ENCODE measurements at places on chromosomes 2 and 18.
A peak's percentile ranks its signal among the peaks of the same experiment; 100 is the strongest.

DNA sequence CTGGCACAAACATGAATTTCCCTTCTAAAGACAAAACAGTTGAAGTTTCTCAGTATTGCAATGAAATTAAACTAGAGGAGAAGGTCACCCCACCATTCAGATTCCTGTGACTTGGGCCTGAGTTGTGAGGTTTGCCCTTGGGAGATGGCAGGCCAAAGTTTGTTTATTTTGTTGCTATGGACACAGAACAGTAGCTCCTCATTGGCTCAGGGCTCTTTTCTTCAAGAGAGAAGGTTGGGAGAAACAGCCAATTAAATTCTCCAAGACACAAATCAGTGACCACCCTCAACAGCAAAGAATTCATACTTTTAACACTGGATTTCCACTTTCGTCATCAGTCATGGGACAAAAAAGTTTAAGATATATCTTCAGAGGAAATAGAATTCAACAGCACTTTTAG lies at the start of gene FLACC1:
TSS of gene FLACC1 (minus strand) at position 125 of the 400 bp plus-strand sequence. CDS start 5,941 bp downstream, outside the sequence.
- H3K27me3 ChIP-seq: no peaks in the 10 kb centered on the region
- no peak within 1 kb of the TSS for H3K4me3 ChIP-seq
- no peak for DNase-seq
- H3K4me1 ChIP-seq: peaks cover 5% of the 10 kb centered on the region
- H3K27ac ChIP-seq: peak within 1 kb of the TSS; percentile 79

GRCh38 chr2:236646441-236646840 lies 76.8 kb downstream of the ACKR3 start:
- peaks cover 7% of the 10 kb centered on the region for H3K36me3 ChIP-seq
- H3K4me3 ChIP-seq: no peak overlapping the region
- DNase-seq: no peak
- no peaks in the 10 kb centered on the region for H3K27me3 ChIP-seq

DNA sequence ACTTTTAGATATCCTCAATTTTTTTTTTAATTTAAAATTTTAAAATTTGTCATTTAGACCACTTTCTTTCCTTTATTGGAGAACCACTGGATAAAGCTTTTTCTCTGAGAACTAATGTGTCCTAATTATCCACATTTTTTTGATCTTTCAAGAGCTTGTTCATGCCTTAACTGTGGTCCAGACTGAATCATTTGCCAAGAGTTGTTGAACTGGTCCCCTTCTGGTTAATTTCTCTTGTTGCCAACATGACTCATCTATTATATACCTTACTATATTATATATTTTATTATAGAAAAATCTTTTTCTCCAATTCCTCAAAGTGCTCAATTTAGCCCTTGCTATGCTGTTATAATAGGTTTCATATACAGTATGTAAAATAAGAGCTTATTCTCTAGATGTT lies 53.1 kb upstream of the TMEM87B start:
- no peaks in the 10 kb centered on the region for H3K27me3 ChIP-seq
- DNase-seq: no peak
- H3K4me1 ChIP-seq: peaks cover 8% of the 10 kb centered on the region
- no peak overlapping the region for H3K27ac ChIP-seq

GRCh38 chr2:138279871-138280270 lies 221.7 kb upstream of the SPOPL start:
- no peaks in the 10 kb centered on the region for H3K27me3 ChIP-seq
- no peak for DNase-seq
- no peaks in the 10 kb centered on the region for H3K36me3 ChIP-seq
- no peak overlapping the region for H3K27ac ChIP-seq

DNA sequence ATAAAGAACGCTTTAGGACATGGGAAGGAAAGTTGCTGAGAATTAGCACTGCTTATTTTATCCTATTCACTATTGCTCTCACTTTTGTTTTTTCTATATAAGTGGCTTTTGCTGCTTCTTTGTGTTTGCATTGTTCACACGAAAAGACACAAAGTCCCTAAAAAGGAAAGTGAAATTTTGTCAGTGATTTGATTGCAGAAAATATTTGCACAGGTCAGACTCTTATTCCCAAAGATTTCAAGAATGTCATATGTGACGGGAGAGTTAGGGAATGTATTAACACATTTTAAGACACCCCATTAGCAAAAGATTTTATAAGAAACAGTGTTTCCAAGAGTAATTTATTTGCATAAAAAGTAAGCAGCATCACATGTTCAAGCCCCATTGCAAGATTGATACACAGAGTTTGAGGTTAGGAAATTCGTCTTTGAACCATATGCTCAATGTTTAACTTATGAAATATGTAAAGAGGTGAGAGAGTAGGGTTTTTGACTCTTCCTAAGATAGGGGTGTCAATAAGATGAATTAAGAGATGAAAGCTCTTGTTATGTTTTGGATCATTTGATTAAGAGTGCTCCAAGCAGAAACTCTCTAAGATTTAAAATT lies 57.0 kb downstream of the CCDC102B start:
- H3K4me3 ChIP-seq: no peak overlapping the region
- H3K27me3 ChIP-seq: no peaks in the 10 kb centered on the region
- DNase-seq: no peak
- no peaks in the 10 kb centered on the region for H3K4me1 ChIP-seq
- H3K27ac ChIP-seq: no peak overlapping the region

DNA sequence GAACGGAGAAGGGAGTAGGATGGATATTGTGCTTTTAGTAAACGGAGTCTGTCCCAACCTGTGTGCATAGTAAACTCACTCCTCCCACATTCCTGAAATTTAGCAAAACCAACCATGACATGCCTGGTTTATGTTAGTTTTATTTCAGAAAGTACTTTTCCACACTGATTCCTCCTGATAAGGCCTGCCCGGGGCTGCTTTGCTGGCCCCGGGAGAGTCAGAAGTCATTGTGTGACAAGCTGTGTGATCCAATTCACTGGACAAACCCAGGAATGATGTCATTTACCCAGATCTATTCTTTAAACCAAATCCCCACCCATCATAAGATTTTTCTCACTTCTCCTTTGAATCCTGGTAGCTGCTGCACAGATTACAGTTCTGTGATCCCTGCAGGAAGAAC lies 109.0 kb downstream of the SETBP1 start:
- peak overlapping the region; percentile 93 for H3K27ac ChIP-seq
- peaks cover 73% of the 10 kb centered on the region for H3K4me1 ChIP-seq
- H3K27me3 ChIP-seq: no peaks in the 10 kb centered on the region
- peak overlapping the region; percentile 15 for H3K4me3 ChIP-seq
- DNase-seq: no peak

DNA sequence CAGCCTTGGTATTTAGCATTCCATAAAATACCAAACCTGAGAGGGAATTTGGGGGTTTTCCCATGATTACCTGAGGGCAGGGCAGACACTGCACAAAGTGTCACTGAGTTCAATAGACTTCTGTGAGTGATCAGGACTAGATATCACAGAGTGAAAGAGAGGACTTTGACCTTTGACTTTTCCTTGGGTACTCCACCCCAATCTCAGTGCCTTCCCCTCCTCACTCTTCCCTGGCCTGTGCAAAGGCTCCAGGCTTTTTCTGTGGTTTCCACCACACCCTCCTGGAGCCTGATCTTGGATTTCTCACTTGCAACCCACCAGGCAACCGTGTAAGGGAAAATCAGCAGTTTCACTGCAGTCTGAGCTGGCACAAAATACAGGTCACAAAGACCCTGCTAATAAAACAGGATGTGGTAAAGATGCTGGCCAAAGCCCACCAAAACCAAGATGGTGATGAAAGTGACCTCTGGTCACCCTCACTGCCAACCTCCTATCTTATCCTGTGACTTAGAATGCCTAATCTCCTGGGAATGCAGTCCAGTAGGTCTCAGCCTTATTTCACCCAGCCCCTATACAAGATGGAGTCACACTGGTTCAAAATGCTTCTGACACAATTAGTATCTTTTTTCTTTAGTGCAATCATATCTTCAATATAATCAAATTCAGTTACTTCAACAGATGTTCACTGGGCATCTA lies 64.0 kb downstream of the BOD1L2 start:
- no peak overlapping the region for H3K4me3 ChIP-seq
- no peak for DNase-seq
- no peaks in the 10 kb centered on the region for H3K36me3 ChIP-seq
- H3K4me1 ChIP-seq: peaks cover 10% of the 10 kb centered on the region
- no peak overlapping the region for H3K27ac ChIP-seq

DNA sequence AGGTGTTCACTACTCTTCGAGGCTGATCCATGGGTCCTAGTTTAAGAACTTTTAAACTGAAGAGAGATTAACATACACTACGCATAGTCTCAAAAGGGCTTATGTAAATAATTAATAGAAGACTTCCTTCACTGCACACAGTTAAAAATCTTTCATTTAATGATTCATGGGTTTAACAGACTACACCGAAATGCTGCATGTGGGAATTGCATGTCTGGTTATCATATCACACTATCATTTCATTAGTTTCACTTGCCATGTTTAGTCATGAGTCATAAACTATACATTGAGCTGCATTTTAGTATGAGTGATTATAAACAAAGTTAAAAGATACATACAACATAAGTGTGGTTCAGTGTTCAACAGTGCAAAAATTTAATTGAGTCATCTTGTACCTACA lies 31.2 kb downstream of the GLS start:
- no peaks in the 10 kb centered on the region for H3K27me3 ChIP-seq
- H3K4me1 ChIP-seq: peaks cover 12% of the 10 kb centered on the region
- H3K4me3 ChIP-seq: no peak overlapping the region
- peaks cover 19% of the 10 kb centered on the region for H3K36me3 ChIP-seq
- no peak overlapping the region for H3K27ac ChIP-seq

- no peaks in the 10 kb centered on the region for H3K27me3 ChIP-seq
- no peak for DNase-seq
- peak overlapping the region; percentile 44 for H3K27ac ChIP-seq
- no peaks in the 10 kb centered on the region for H3K36me3 ChIP-seq
- H3K4me1 ChIP-seq: peaks cover 9% of the 10 kb centered on the region
Observed at GRCh38 chr2:152846697-152847470, 128.5 kb downstream of the ARL6IP6 start.

DNA sequence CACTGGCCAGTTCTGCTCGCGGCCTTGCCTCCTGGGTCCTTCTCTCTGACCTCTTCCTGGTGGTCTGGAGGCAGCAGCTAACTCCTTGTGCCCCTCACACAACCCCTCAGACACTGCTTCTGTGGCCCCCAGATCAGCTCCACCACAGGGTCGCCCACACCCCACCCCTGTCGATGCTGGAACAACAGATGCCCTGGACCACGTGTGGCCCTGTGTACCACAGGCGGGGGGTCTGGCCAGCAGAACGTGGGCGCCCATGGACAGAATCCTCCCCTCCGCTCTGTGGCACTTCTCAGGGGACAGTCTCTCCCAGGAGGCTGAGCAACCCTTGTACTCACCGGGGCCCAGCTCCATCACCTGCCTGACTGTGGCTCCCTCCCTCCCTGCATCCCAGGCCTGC lies 245.6 kb downstream of the NDUFA10 start:
- no peak overlapping the region for H3K4me3 ChIP-seq
- H3K27me3 ChIP-seq: peaks cover 38% of the 10 kb centered on the region
- H3K27ac ChIP-seq: no peak overlapping the region
- H3K36me3 ChIP-seq: no peaks in the 10 kb centered on the region

DNA sequence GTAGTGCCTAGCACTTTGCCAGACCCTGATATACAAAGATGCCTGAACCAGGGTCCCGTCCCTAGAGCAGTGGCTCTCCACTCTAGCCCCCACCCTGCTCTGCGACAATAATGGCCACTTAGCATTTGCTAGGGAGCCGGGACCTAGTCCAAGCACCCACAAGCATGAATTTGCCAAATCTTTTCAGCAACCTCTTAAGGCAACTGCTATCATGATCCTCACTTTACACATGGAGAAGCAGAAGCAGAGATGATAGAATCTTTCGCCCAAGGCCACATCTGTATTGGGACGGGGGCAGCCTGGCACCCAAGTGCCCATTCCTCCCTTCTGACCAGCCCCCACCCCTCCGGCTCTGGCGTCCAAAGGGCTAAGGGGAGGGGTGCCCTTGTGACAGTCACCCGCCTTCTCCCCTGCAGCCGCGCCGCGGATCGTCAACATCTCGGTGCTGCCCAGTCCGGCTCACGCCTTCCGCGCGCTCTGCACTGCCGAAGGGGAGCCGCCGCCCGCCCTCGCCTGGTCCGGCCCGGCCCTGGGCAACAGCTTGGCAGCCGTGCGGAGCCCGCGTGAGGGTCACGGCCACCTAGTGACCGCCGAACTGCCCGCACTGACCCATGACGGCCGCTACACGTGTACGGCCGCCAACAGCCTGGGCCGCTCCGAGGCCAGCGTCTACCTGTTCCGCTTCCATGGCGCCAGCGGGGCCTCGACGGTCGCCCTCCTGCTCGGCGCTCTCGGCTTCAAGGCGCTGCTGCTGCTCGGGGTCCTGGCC lies 13.0 kb downstream of the SIGLEC15 start:
- no peak overlapping the region for H3K4me3 ChIP-seq
- H3K36me3 ChIP-seq: no peaks in the 10 kb centered on the region
- H3K27me3 ChIP-seq: peaks cover 73% of the 10 kb centered on the region

DNA sequence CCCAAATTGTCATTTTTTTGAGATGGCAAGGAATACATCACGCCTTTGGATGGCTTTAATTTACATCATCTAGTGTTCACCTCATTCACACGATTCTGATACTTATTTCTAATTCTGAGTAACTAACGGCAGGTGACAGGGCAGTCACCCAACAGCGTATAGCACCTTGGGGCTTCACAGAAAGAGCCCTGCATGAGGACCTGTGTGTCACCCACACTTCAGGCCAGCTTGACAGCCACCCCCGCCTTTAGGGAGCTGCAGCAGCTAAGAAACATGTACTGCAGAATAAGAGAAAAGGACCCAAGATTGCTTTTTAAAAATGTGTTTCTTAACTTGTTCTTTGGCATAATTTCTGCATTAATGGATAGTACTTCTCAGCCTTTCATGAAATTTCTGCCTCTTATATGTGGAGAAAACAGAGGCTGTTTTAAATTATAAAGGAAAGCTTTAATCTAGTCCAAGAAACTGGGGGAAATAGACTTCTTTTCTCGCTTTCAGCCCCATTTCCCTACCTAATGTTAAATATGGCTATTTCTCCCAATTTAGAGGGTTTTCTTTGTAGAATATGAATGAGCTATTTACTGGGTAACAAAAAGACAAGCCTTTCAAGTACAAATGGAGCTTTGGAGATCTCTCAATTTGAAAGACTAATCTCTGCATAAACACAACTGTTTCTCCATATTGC lies 245.1 kb downstream of the LDLRAD4 start:
- H3K27ac ChIP-seq: no peak overlapping the region
- H3K36me3 ChIP-seq: peaks cover 6% of the 10 kb centered on the region
- DNase-seq: no peak

GRCh38 chr2:152445791-152446201 lies 110.8 kb downstream of the FMNL2 start:
- DNase-seq: no peak
- no peak overlapping the region for H3K4me3 ChIP-seq
- no peak overlapping the region for H3K27ac ChIP-seq
- H3K36me3 ChIP-seq: no peaks in the 10 kb centered on the region
- peaks cover 19% of the 10 kb centered on the region for H3K4me1 ChIP-seq
- H3K27me3 ChIP-seq: no peaks in the 10 kb centered on the region

- H3K27me3 ChIP-seq: no peaks in the 10 kb centered on the region
- no peak overlapping the region for H3K27ac ChIP-seq
- peaks cover 2% of the 10 kb centered on the region for H3K36me3 ChIP-seq
- no peaks in the 10 kb centered on the region for H3K4me1 ChIP-seq
Observed at GRCh38 chr18:50956116-50956515, 11.7 kb upstream of the ELAC1 start.

Measured in mesothelial cell of epicardium (in vitro differentiated cells).